Activated T-helper 1 cell treated with anti-CD3 and anti-CD28 coated beads, Interleukin-12 subunit alpha, Interleukin-12 subunit beta, Interleukin-2, Interleukin-4 antibody, amounts not matched to agents 30 ng/mL and 10 ng/mL and 1 ng/mL, durations not matched to agents 14 hours and 24 hours and 36 hours (primary cell): ENCODE measurements at places on chromosomes 13 and 19.
A peak's percentile ranks its signal among the peaks of the same experiment; 100 is the strongest.

DNA sequence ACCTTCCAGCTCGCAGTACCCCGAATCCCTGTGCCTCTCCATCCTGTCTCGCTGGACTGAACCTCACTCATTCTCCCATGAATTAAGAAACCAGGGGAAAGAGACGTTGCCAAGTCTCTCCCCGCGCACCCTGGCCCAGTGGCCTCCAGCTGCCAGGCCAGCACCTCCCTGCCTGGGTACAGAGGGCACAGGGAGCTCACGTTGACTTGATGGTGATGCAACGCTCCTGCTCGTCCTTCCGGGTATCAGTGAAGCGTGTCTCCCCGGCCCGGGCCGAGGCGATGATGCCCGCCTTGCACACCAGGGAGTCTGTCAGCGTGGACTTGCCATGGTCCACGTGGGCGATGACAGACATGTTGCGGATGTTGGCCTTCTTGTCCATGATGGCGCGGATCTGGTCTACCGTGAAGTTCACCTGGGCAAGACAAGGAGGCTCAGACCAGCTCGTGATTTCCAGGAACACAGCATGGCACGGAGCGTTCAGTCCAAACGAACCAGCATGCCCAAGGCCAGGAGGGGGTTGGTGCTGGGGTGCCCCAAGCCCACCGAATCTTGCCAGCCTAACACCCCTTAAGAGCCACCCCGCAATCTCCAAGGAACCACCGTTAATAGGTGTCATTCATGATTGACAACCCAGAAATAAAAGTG is 1.2 kb downstream of the EEF2 start:
- H3K27ac ChIP-seq: peak overlapping the region; percentile 85
- DNase-seq: no peak
- peaks cover 39% of the 10 kb centered on the region for H3K36me3 ChIP-seq
- peak overlapping the region; percentile 93 for H3K4me3 ChIP-seq
- H3K27me3 ChIP-seq: peaks cover 2% of the 10 kb centered on the region
- H3K4me1 ChIP-seq: peaks cover 43% of the 10 kb centered on the region

- H3K4me1 ChIP-seq: no peaks in the 10 kb centered on the region
- H3K27ac ChIP-seq: no peak overlapping the region
- H3K27me3 ChIP-seq: peaks cover 6% of the 10 kb centered on the region
- no peaks in the 10 kb centered on the region for H3K36me3 ChIP-seq
Measured at GRCh38 chr19:54952591-54953344, 5.4 kb upstream of the NLRP7 start.

- H3K4me1 ChIP-seq: peaks cover 41% of the 10 kb centered on the region
- DNase-seq: no peak
- H3K27me3 ChIP-seq: no peaks in the 10 kb centered on the region
- H3K36me3 ChIP-seq: peaks cover 29% of the 10 kb centered on the region
Measured at GRCh38 chr13:102680842-102681740, 13.8 kb downstream of the METTL21C start.

GRCh38 chr19:5559804-5560133 is 8.0 kb downstream of the TINCR start:
- H3K4me1 ChIP-seq: no peaks in the 10 kb centered on the region
- H3K4me3 ChIP-seq: no peak overlapping the region
- no peaks in the 10 kb centered on the region for H3K36me3 ChIP-seq
- no peaks in the 10 kb centered on the region for H3K27me3 ChIP-seq
- DNase-seq: no peak

DNA sequence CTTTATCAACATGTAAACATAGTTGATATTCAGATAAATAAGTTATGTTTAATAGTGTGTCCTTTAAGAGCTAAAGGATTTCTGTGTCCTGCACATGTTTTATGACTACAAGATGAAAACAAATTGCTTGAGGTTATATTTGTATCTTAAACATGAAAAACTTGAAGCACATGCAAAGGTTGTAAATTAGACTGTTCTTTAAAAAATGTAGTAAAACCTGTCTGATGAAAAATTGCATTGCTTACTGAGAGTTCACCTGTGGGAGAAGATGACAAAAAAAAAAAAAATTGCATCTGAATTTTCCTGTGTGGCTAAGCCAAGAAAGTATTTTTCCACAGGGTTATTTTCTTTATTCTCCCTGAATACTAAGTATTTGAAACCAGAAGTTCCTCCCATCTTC is 25.7 kb upstream of the LMO7 start:
- no peaks in the 10 kb centered on the region for H3K4me1 ChIP-seq
- H3K27me3 ChIP-seq: no peaks in the 10 kb centered on the region
- H3K4me3 ChIP-seq: no peak overlapping the region
- peaks cover 13% of the 10 kb centered on the region for H3K36me3 ChIP-seq
- H3K27ac ChIP-seq: no peak overlapping the region

- H3K36me3 ChIP-seq: no peaks in the 10 kb centered on the region
- H3K4me1 ChIP-seq: peaks cover 1% of the 10 kb centered on the region
- H3K27me3 ChIP-seq: peaks cover 32% of the 10 kb centered on the region
Measured at GRCh38 chr19:11288349-11288748, 7.6 kb upstream of the TSPAN16 start.

DNA sequence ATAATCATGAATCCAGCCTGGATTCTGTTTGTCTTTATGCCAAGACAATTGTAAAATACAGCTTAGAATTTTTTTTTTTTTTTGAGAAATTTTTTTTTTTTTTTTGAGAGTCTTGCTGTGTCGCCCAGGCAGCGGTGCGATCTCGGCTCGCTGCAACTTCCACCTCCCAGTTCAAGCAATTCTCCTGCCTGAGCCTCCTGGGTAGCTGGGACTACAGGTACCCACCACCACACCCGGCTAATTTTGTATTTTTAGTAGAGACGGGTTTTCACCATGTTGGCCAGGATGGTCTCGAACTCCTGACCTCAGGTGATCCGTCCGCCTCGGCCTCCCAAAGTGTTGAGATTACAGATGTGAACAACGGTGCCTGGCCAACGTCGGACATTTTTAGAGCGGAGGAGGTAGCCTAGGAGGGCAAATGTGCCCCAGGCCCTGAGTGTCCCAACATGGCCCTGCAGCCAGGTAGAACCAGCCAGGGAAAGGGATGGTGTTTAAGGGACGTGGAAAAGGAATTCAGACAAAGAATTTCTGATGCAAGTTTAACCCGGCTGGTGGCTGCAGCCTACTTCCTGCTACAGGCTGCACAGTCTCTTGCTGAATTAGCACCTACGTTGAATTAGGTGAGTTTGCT is 89.8 kb downstream of the GNG7 start:
- no peak for DNase-seq
- H3K4me1 ChIP-seq: peaks cover 49% of the 10 kb centered on the region
- H3K27me3 ChIP-seq: peaks cover 11% of the 10 kb centered on the region
- H3K36me3 ChIP-seq: peaks cover 6% of the 10 kb centered on the region

GRCh38 chr19:51798062-51798461 is 3.1 kb downstream of the FPR3 start:
- H3K4me1 ChIP-seq: no peaks in the 10 kb centered on the region
- no peak overlapping the region for H3K4me3 ChIP-seq
- H3K36me3 ChIP-seq: no peaks in the 10 kb centered on the region
- H3K27ac ChIP-seq: no peak overlapping the region

DNA sequence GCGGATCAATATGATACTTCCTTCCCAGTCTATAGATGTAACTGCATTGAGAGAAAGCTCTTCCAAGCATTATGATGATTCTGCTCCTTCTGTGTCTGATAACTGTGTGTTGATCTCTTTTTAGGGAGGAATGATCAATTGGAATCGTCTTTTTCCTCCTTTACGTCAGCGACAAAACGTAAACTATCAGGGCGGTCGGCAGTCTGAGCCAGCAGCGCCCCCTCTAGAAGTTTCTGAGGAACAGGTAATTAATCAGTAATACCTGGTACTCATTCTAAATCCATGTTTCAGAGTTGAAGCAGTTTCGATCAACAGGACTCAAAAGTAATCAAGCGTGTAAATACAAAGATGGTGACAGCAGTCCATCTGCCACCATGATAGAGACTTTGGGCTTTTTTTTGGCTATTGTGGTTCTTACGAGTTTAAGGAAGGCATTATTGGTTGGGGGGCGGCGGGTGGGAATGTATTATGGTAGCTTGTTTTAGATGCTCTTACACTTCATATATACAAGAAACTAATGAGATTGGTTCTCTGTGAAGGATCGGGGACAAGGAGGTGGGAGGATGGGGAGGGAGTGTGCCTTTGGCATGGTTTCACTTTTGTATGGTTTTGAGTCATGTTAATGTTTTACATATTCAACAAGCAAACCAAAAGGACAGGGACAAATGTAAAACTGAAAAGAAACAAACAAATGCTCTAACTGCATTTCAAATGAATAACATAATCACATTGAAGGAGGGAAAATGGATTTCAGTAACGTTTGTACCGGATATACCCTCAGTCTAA is 60.7 kb upstream of the GPR183 start:
- peaks cover 3% of the 10 kb centered on the region for H3K27me3 ChIP-seq
- peak overlapping the region; percentile 55 for H3K4me3 ChIP-seq
- DNase-seq: no peak
- H3K36me3 ChIP-seq: peaks cover 33% of the 10 kb centered on the region
- H3K4me1 ChIP-seq: peaks cover 73% of the 10 kb centered on the region

DNA sequence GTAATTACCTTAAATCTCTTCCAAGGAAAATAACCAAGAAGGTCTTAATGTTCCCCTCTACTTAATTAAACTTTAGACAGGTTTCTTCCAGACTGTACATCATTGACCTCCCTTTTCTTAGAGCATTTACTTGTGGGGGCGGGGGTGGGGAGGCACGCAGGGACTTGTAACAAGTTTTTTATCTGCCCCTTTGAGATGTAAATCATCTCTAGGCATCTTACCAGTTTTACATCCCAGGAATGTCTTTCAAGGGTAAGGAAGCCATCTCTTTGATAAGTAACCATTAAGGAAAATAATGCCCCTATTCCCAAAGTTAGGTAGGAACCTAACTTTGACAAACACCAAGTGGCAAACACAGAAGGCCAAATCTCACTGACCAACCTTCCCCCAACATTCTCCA is 528.6 kb downstream of the SUCLA2 start:
- no peaks in the 10 kb centered on the region for H3K27me3 ChIP-seq
- H3K27ac ChIP-seq: no peak overlapping the region
- H3K4me3 ChIP-seq: no peak overlapping the region
- no peaks in the 10 kb centered on the region for H3K36me3 ChIP-seq
- no peaks in the 10 kb centered on the region for H3K4me1 ChIP-seq
- DNase-seq: no peak

DNA sequence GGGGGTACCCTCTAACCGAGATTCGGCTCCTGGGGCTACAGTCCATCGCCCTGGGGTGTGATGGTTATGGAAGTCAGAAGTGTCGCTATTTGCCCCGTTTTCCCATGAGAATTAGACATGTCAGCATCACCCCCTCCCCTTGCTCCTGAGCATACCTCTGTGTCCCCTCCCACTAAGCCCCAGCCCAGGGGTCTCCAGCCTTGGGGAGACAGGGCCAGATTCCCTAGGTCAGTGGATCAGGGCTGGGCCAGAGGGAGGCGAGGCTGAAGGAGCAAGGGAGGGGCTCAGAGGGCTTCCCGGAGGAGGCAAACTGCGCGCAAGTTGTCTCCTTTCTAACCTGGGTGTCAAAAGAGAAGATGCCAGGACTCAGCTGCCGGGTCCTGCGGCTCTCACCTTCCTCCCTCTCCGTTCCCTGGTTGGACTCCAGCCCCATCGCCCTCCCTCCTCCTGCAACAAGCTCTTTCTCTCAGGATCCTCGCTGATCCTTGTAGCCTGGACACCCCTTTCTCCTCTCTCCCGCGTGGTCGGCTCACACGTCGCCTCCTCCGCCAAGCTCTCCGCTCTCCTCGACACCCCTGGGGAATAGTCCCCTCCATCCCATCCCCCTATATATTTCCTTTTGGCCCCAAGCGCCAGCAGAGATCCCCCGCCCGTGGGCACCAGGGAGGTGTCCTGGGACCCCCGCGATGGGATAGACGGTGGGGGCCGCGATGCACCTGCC is 459 bp upstream of the TMEM59L start:
- H3K4me3 ChIP-seq: peak overlapping the region; percentile 68
- DNase-seq: no peak
- no peaks in the 10 kb centered on the region for H3K36me3 ChIP-seq
- no peak overlapping the region for H3K27ac ChIP-seq
- H3K27me3 ChIP-seq: peaks cover 60% of the 10 kb centered on the region
- peaks cover 5% of the 10 kb centered on the region for H3K4me1 ChIP-seq

GRCh38 chr13:105920370-105920769 is 615.1 kb downstream of the EFNB2 start:
- H3K4me3 ChIP-seq: no peak overlapping the region
- H3K27me3 ChIP-seq: peaks cover 2% of the 10 kb centered on the region
- no peak for DNase-seq
- no peaks in the 10 kb centered on the region for H3K36me3 ChIP-seq
- H3K27ac ChIP-seq: no peak overlapping the region
- H3K4me1 ChIP-seq: no peaks in the 10 kb centered on the region

- no peaks in the 10 kb centered on the region for H3K27me3 ChIP-seq
- no peak overlapping the region for H3K4me3 ChIP-seq
- H3K27ac ChIP-seq: no peak overlapping the region
- H3K4me1 ChIP-seq: no peaks in the 10 kb centered on the region
Measured at GRCh38 chr13:72165276-72165675, 298.3 kb upstream of the DACH1 start.

GRCh38 chr19:38194061-38194701 is 29.8 kb downstream of the DPF1 start:
- no peaks in the 10 kb centered on the region for H3K36me3 ChIP-seq
- no peaks in the 10 kb centered on the region for H3K27me3 ChIP-seq
- H3K4me1 ChIP-seq: no peaks in the 10 kb centered on the region
- no peak for DNase-seq
- no peak overlapping the region for H3K27ac ChIP-seq

GRCh38 chr19:18014197-18014596 is 6.2 kb downstream of the ARRDC2 start:
- DNase-seq: peak; percentile 59
- no peaks in the 10 kb centered on the region for H3K27me3 ChIP-seq
- peaks cover 72% of the 10 kb centered on the region for H3K4me1 ChIP-seq
- peaks cover 44% of the 10 kb centered on the region for H3K36me3 ChIP-seq
- H3K27ac ChIP-seq: peak overlapping the region; percentile 97

GRCh38 chr13:105817498-105817897 is 718.0 kb downstream of the EFNB2 start:
- no peak for DNase-seq
- no peaks in the 10 kb centered on the region for H3K36me3 ChIP-seq
- no peaks in the 10 kb centered on the region for H3K27me3 ChIP-seq

- H3K4me1 ChIP-seq: no peaks in the 10 kb centered on the region
- no peaks in the 10 kb centered on the region for H3K36me3 ChIP-seq
- H3K4me3 ChIP-seq: no peak overlapping the region
- no peaks in the 10 kb centered on the region for H3K27me3 ChIP-seq
Measured at GRCh38 chr19:54077334-54077733, 3.8 kb downstream of the TARM1 start.

- no peak for DNase-seq
- H3K4me1 ChIP-seq: no peaks in the 10 kb centered on the region
- H3K4me3 ChIP-seq: no peak overlapping the region
- no peak overlapping the region for H3K27ac ChIP-seq
- H3K36me3 ChIP-seq: no peaks in the 10 kb centered on the region
Measured at GRCh38 chr19:5485286-5485636, 30.0 kb downstream of the ZNRF4 start.

- H3K36me3 ChIP-seq: no peaks in the 10 kb centered on the region
- DNase-seq: no peak
- H3K27ac ChIP-seq: no peak overlapping the region
- H3K4me3 ChIP-seq: no peak overlapping the region
- H3K27me3 ChIP-seq: peaks cover 6% of the 10 kb centered on the region
- H3K4me1 ChIP-seq: no peaks in the 10 kb centered on the region
Measured at GRCh38 chr19:4208385-4209094, 20.8 kb upstream of the EBI3 start.
